ENCODE measurements at places on chromosomes 6 and 20. TPM values are rescaled to one million over a fixed set of nuclear protein-coding genes. Genes with fewer than 3 reads are reported as not detected.

Gene C20orf144
- not detected for total RNA-seq

Gene SAMD3
- not detected for total RNA-seq

Gene TXLNB
- 0.83 TPM for total RNA-seq

Gene MCCD1
- not detected for total RNA-seq

Gene HLA-DQA1
- total RNA-seq: 0.08 TPM

Data from SK-MEL-5 (cell line).